Stimulated activated naive B cell treated with anti-CD40 and anti-IgM and Interleukin-4, amounts not matched to agents 10 μg/mL and 1 μg/mL and 100 μg/mL, for 72 hours (primary cell): ENCODE measurements at places on chromosomes 6 and 20.

GRCh38 chr6:7794509-7794908 is 68.6 kb downstream of the BMP6 start:
- DNase-seq: no peak

GRCh38 chr6:168410035-168410434 is 30.9 kb upstream of the SMOC2 start:
- no peak for DNase-seq

GRCh38 chr6:80223743-80224212 is 117.3 kb downstream of the BCKDHB start:
- DNase-seq: no peak

- no peak for DNase-seq
Measured at GRCh38 chr6:21556968-21557721, 36.4 kb upstream of the SOX4 start.

DNA sequence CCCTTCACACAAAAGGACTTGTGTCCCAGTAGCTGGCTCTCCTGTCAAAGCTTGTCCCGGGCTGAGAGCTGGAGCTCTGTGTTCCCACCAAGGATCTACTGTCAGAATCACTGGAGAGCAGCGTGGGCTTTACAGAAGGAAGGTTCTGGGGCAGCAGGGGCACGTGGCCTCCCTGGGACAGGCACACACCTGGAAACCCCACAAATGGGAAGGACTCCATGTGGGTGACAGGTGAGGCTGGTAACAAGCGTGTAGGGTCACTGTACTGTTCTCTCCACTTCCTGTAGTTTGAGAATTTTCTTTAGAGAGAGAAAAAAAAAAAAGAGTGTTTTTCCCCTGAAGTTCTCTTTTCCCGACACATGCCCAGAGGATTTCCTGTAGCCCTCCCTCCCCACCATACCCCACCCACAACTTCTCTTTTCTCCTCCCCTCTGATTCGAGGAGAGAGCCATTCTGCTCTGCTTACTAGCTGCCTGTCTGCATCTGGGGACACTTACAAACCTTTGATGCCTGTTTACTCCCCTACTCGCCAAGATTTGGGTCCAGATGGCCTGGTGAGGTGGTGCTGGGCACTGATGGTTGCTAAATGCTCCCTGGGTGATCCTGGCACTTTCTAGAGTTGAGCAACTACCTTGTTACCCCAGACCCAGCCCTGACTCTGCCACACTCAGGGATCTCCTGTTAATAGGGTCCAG is 84.1 kb upstream of the SIRPA start:
- no peak for DNase-seq

GRCh38 chr6:213284-213683 is 79.0 kb upstream of the DUSP22 start:
- no peak for DNase-seq

GRCh38 chr6:49739423-49739822 is 4.8 kb downstream of the CRISP3 start:
- no peak for DNase-seq

GRCh38 chr6:110944681-110945151 is 13.8 kb upstream of the GTF3C6 start:
- peak; percentile 59 for DNase-seq

DNA sequence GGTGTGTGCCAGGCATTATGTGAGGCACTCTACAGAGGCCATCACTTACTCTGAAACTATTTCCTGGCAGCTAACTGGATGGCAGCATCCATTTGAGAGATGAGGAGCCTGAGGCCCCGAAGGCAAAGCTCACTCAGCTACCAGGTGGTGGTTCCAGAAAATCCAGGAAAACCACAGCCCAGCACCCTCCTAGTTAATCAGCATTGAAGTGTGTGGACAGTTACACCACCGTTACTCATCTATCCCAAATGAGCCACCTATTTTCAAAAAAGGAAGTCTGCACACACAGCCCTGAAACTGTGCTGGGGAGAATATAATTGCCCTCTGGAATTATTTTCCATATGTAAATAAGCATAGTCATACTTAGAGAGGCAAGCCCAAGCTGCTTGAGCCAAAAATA is 67.4 kb downstream of the CNBD2 start:
- DNase-seq: no peak

DNA sequence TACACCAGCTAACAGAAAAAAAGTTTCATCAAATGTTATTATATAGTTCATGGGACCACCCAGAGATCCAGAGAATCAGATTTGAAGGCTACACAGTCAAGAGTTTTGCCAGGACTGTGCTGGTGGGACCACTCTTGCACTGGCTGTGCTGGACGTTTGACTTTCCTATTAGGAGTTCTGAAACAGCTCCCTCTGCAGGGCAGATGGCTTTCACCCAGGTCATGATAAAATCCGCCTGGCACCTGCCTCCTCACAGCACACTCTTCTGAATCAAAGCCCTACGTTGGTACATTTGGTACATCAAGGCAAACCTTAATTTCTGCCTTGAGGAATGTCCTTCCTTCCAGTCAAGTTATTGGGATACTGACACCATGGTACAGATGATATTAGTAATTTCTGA is 302.1 kb downstream of the ZNF217 start:
- DNase-seq: no peak

DNA sequence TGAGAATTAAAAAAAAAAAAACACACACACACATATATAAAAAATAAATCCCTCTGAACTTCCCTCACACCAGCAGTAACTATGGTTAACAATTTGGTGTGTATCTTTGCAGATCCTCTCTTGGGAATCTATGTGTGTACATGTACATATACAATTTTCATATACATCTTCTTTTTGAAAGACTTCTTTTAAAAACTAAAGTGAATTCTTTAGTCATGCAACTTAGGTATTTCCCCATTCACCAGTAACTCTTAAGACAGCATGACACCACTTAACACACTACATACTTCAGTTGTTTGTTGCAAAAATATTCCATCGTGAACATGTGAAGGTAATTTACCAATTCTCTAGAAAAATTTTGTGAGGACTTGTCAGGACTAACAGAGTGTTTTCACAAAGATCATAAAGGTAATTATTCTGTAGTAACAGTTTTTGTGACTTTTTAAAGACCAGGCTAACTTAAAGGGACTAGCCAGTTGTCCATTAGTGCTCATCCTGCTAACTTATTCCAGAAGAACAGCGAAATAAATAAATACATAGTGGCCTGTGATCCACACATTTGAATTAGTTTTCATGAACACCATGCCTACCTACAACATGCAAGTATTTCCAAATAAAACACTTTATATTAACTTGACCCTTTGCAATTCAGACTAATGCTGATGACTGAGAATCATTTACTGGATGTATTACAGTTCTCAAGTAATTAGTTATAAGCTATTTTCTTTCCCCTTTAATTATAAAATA is 12.1 kb downstream of the RBM39 start:
- no peak for DNase-seq

DNA sequence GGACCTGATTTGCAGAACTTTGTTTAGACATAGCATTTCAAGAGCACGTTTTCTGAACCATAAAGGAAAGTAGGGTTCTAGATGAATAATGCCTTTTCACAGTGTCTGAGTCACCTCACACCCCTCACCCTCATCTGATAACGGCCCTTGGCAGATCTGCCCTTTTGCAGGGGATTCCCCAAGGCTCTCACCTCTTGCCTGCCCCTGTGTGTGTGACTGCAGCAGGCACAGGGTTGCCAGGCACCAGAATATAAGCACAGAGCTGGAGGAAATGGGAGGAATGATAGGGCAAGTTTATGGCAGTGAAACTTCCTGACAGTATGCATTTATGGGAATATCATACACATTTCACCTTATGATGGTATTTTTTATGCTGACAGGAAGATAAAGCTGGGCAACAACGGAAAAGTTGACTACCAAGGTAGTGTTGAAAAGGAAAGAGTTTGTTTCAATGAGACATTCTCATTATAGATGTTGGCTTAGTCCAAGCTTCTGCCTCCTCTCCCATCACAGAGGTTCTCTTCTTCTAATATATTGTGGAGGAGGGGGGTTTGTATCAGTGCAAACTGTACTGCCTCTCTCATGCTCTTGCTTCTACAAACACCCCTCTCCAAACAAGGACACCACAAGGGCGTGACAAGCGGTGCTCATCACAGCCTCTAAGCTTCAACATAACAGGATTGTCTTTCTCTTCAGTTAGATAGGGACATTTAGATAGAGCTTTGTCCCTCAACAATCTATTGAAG is 101.5 kb upstream of the BACH2 start:
- DNase-seq: peak; percentile 84

DNA sequence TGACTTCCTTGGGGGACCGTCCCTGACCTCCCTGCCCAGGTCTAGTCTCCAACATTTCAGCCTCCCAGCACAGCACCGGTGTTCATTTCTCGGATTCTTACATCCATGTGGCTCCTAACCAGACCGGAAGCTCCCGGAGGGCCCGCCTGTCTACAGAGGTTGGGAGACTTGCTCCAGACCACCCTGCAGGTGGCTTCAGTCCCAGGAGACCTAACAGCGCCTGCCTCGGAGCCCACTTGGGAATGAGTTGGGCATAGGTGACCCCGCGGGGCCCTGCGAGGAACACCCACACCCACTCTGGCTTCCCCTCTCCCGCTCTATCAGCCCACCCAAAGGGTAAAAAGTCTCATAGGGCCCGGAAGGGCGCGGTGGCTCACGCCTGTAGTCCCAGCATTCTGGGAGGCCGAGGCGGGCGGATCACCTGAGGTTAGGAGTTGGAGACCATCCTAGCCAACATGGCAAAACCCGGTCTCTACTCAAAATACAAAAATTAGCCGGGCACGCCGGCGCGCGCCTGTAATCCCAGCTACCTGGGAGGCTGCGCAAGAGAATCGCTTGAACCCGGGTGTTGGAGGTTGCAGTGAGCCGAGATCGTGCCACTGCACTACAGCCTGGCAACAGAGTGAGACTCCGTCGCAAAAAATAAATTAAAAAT is 5.4 kb downstream of the DPPA5 start:
- no peak for DNase-seq

DNA sequence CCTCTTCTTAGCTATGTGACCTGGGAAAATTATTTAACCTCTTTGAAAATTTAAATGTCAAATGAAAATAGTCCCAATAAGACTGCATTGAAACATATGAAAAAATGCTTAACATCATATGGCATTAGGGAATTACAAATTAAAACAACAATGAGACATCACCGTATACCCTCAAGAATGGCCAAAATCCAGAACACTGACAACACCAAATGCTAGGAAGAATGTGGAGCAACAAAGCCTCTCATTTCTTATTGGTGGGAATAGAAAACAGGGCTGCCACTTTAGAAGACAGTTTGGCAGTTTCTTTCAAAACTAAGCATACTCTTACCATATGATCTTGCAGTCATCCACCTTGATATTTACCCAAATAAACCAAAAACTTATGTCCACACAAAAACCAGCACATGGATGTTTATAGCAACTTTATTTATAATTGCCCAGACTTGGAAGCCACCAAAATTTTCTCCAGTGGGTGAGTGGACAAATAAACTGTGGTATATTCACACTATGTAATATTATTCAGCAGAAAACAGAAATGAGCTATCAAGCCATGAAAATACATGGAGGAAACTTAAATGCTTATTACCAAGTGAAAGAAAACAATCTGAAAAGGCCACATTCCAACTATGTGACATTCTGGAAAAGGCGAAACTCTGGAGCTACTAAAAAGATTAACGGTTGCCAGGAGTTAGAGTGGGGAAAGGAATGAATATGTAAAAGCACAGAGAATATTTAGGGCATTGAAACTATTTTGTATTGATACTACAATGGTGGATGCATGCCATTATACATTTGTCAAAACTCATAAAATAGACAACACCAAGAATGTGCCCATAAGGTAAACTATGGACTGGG is 459.9 kb downstream of the GRIK2 start:
- no peak for DNase-seq

DNA sequence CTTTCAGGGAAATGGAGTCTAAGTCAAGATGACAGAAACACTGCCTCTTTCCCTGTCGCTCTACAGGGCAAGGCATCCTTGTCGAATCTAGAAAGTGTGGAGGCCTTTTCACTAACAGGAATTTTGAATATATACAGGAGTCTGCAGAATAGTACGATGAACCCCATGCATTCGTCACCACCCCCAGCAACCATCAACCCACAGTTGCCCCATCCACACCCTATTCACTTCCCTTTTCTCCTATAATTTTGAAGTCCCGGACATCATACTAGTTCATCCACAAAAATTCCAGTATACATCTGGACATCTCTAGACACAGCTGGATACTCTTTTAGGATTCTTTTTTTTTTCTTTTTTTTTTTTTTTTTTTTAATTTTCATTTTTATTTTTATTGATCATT is 80.7 kb upstream of the RIN2 start:
- no peak for DNase-seq

DNA sequence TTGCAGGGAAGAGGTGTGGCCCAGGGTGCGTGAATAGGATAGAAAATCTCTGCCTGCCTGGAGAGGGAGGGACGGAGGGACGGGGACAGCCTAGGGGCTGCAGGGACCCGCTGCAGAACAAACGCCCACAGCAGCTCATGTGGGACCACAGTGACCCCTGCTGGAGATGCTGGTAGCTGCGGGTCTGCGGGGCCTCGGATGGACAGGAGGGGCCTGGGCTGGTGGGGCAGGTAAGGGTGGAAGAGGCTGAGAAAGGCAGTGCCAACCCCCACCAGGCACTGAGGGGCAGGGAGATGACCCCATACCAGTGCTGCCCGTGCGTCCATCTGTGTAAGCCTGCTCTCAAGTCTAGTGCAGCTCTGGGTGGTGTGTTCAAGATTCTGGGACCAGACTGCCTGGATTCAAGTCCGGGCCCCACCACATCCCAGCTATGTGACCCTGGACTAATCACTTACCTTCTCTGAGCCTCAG is 39.4 kb downstream of the KIAA1755 start:
- peak; percentile 67 for DNase-seq

GRCh38 chr20:33672426-33673113 is 1.7 kb downstream of the NECAB3 start:
- DNase-seq: no peak

- no peak for DNase-seq
Measured at GRCh38 chr20:44154521-44155001, 32.4 kb downstream of the JPH2 start.

DNA sequence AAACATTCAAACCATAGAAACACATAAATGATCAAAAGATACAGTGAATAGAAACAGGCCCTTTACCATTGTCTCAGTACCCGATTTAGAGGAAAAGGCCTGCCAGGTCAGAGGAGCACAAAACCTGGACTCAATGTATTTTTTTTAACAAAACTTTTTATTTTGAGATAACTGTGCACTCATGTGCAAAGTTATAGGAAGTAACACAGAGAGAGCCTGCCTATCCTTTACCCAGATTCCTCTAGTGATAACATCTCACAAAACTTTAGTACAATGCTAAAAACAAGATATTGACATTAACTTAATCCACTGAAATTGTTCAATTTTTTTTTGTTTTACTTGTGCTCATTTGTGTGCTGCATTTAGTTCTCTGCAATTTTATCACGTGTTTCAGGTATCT is 36.8 kb upstream of the SAMD3 start:
- no peak for DNase-seq

DNA sequence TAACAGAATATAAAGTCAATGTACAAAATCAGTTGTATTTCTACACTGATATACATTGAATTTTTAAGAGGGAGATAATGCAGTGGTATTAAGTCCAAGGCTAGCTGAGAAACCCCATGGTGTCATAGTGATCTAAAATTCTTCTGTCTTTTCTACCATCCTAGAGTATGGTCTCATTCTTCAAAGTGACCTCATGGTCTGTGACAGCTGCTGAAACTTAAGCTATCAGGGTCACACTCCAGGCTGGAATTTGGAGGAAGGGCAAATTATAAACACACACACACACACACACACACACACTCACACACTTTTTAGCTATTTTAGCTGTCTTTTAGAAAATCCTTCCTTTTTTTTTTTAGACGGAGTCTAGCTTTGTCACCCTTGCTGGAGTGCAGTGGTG is 47.3 kb upstream of the DYNLRB1 start:
- no peak for DNase-seq
